ENCODE measurements at places on chromosomes 7 and 10.

DNA sequence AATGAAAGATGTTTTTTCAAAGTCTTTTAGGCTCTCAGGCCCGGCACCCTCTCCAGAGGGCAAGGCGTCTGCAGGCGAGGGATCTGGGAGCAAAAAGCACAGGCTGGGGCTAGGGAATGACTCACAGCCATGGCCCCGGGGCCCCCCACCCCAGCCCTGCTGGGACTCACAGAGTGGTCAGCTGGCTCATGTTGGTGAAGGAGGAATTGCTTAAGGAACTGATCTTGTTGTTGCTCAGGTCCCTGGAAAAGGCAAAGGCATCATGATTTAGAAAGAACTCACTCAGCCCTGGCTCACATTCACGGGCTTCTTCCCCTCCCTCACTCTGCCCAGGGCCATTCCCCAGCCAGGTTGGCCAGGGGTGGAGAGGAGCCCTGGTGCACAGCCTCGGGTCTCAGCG is 151.5 kb downstream of the SLIT1 start:
- no peak for DNase-seq

DNA sequence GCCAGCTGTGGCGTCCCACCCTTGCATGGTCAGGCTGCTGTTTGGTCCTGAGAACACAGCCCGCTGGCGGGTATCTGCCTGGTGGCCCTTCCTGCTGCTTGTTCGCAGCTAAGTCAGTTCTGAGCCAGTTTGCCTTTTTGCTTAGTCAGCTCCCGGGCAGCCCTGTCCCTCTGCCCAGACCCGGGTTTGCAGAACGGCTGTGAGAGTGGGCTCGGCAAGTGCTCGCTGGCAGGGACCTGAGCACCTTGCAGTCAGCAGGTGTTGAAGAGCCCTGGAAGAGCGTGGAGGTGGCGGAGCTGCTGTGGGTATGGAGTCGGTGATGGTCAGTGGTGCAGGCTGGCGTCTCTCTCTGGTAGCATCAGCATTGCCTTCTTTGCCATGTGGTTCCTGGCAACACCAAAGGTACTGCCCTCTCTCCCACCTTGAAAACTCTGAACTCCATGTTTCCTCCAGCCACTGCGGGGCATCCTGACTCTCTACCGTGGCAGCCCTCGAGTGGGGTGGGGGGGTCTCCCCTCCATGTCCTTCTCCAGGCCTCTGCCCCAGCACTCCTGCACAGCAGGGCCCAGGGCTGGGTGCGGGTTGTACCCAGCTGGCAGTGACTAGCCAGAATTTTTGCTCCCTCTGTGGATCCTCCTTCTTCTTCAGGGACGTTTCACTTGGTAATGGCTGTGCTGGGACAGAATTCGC is 4.6 kb downstream of the INPP5A start:
- no peak for DNase-seq

DNA sequence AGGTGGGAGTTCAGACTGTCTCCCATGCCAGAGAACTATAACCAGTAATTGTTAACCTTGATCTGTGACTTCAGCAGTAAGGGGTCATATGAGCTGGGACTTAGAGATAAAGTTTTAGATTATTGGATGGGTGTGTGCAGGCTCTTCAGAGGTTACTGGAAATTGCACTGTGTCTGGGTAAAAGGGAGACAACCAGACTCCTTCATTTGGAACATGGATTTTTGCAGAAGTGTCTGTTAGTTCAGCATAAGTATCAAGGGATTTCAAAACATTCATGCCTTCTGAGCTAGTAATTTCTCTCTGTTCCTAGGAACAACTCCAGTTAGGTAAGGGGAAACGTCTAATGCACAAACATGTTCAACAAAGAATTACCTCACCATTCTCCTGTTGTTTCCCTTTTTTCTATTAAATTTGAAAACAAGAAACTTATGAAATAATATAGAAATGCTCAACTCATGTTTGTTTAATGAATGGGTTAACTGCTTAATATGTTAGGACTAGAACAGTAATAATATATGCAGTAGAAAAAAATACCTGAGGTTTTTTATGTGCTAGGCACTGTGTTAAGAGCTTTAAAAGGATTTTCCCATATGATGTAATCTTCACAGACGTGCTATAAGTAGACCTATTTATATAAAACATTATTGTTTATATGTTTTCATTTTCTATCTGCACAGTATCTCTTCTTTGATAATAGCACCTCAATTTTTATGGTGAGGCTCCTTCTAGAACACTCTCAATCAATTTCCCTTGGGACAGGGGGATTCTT is 233.0 kb downstream of the CACNA2D1 start:
- DNase-seq = no peak

DNA sequence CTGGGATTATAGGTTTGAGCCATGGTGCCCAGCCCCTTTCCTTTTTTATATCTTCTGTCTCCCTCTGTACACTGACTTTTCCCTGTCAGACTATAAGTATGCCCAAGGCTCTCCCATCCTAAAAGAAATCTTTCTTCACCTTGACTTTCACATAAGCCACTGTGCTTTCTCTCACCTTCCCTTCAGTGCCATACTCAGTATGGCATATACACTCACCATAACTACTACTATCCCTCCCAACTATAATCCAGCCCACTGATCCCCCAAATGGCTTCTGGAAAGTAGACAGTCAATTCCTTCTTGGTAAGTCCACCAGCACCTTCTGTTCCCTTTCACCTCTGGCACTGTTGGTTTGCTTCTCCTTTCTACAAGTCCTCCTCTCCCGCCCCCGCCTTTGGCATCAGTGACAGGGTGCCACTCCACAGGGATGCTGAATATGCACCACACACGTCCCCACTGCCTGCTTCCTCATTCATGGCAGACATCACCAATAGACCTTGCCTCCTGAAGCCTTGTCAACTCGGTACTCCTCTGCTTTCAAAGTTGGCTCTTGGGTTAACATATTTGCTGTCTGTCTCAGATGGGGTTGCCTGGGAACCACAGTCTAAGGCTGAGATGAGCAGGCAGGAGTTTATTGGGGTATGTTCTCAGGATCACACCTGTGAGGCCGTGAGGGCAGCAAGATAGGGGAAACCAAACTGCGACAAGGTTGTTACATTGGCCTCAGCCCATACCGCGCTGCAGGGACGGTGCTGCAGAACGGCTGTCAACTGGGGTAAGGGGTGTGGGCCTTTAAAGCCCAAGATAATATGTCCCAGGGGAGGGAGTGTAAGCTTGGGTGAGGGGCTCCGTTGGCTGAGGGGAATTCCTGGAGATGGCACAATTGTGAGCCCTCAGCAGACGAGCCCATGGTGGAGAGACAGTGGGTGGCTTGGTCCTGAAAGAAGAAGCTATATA is 7.2 kb upstream of the PSAP start:
- no peak for DNase-seq
